ENCODE measurements at places on chromosomes 3 and 15.

DNA sequence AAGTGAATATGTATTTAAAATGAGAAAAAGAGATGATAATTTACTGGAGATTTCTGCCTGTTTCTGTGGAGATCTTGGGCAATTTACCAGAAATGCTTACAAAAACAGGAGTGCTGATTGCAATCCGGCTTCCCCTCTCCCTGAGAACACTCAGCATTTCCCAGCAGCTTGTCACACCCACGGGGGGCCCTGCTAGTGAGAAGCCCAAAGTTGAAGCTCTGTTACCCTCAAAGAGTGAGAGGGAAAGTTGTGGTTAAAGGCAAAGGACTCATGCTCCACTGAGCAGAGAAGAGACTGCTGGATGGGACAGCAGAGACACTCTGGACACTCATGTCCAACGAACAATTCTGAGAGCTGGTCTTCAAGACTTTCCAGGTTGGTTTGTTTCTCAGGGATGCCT lies 2.9 kb downstream of the MCTP2 start:
- no peak for DNase-seq

DNA sequence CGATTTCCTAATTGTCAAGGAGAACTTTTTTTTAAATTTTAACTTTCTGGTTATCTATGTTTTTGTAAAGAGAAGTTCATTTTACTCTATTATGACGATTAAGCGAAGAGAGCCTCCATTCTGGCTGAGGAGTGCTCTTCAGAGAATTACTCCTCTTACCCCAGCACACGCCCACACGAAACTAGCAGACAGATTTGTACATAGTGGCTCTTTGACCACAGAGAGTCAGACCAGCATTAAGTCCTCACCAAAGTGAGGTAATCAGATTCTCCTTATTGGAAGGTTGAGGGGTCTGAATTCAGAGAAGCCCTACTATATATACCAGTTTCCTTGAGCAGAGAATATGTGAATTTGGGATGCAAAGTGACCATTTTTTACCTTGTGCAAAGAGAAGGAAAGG lies 204.8 kb upstream of the TSC22D2 start:
- no peak for DNase-seq

- DNase-seq = no peak
Observed at GRCh38 chr3:194579091-194579606, 54.1 kb downstream of the TMEM44 start.

GRCh38 chr3:37197810-37198371 lies 23.5 kb upstream of the LRRFIP2 start:
- DNase-seq = no peak

DNA sequence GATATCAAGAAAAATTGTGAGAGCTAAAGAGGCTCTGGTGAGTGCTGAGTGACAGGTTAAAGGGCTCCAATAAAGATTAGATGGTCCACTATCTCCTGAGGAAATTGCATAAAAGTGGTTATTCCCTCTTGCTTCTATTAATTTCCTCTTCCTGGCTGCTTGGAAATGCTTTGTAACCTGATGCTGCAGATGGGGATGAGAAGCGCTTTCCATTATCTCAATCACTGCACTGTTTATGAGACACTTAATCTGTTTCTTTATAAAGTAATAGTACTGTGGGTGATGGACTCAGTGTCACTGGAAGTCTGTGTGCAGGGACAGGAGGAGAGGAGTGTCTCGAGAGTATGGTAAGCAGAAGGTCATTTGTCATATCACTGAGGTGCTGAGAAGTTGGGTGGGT lies 305.3 kb downstream of the EPHB1 start:
- DNase-seq = no peak

GRCh38 chr3:131731709-131732108 lies 228.9 kb upstream of the MRPL3 start:
- no peak for DNase-seq

DNA sequence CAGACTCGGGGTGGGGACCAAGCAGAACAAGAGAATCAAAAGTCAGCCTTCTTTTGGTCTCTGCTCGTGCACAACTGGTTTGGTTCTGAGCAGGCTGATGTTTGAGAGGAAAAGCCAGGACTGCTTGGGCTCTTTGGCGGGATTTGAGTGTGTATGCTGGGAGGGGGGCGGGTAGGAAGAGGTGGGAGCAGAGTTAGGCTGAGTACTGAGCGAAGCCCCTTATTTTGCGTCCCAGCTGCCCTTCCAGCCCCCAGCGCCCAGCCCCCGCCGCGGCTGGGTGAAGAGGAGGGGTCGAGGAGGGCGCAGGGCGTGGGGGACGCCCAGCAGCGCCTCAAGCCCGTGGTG lies 153.5 kb upstream of the GOLIM4 start:
- no peak for DNase-seq

DNA sequence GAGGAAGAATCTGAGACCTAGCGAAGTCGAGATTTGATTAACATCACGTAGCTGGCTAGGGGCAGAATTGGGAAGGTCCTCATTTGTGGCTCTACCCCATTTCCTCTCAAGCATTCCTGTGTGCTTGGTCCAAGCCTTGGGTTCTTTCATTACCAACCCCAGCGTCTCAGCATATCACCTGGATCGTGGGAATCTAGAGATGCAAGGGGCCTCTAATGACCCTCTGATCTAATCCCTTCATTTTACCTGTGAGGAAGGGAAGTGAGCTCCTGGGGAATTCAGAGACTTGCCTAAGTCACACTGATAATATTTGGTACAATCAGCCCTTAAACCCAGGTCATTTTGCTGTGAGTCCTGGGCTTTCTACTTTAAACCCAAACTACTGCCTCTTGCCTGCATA lies 2.0 kb downstream of the GPR87 start:
- DNase-seq = no peak

Measured in activated CD4-positive, alpha-beta T cell treated with anti-CD3 and anti-CD28 coated beads for 1 hour (primary cell).